ENCODE measurements at places on chromosomes 1 and 21.

DNA sequence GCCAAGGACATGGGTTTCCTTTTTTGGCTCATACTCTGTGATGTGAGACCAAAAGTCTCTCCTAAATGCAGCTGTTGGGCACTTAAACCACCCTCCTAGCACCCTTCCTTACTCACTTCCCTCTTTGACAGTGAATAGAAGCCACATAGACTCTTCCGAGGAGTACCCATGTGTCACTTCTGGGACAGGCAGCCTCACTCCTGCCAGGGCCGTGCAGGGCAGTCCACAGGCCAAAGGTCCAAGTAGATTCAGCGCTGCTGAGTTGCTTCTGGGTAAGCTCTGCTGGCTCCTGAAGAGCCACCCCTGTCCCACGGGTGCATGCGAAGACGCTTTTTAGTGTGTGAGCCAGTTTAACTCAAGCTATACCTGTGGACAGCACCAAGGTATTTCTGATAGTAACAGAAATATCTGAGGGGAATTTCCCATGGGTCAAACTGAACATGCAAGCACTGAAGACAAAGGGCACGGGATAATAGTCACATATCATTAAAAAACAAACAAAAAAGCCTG lies 36.8 kb upstream of the BMP8B start:
- DNase-seq = no peak

GRCh38 chr1:1203561-1204424 lies 2.6 kb downstream of the TNFRSF18 start:
- DNase-seq = no peak

DNA sequence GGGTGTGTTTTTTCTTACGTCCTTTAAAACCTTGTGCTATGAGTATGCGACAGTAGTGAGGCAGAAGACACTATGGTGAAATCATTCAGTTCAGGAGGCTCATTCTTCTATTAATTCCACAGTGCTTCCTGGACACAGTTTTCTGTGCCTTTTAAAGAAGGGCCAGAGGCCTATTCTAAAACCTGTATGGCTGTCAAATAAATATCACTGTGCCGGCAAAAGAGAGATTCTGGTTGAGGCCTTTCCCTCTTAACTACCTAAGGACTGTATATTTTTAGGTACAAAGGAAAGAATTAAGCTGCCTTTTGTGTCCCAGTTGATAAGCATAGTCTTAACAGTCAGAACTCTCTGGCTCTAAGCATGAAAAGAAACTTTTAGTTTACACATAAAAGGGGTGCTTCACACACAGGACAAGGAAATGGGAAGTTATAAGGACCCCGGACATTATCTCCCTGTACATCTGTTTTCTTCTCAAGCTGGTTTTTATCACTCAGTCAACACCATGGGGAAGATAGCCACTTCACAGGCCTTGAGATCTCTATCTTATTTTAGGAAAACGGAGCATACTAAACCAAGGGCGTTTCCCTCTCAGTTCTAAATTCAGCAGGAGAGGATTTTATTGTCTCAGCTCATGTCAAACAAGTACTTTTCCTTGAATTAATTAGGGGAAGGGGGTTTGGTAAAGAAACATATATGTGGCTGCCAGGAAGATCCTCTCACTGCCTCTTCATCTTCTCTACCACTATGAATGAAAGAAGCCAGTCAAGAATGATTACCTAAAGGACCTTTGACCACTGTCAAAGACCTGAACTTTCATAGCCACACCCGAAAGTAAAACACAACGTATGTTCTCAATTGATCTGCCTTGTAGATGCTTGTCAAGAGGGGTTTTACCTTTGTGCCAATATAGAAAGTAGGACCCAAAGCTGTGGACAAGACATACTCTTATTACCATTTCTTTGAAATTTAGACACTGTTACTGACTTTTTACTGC lies 71.4 kb upstream of the HSPA13 start:
- DNase-seq = no peak

- no peak for DNase-seq
Observed at GRCh38 chr21:42839271-42840231, 39.8 kb downstream of the WDR4 start.

DNA sequence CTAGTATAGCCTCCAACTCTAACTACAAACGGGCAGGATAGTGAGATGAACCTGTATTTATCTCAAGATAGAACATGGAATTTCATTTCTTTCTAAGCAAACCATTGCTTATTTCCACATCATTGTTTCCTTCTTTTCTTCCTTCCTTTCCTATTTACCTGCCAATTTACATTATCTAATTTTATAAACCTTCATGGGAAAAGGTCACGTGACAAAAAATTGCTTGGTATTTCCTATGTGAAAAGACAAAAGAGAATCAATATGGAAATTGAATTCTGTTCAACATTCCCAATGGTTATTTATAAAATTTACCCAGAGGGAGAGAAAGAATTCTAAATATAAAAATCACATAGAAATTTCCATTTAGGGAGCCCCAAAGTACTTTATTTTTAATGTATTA lies 22.4 kb upstream of the RBM15 start:
- no peak for DNase-seq

DNA sequence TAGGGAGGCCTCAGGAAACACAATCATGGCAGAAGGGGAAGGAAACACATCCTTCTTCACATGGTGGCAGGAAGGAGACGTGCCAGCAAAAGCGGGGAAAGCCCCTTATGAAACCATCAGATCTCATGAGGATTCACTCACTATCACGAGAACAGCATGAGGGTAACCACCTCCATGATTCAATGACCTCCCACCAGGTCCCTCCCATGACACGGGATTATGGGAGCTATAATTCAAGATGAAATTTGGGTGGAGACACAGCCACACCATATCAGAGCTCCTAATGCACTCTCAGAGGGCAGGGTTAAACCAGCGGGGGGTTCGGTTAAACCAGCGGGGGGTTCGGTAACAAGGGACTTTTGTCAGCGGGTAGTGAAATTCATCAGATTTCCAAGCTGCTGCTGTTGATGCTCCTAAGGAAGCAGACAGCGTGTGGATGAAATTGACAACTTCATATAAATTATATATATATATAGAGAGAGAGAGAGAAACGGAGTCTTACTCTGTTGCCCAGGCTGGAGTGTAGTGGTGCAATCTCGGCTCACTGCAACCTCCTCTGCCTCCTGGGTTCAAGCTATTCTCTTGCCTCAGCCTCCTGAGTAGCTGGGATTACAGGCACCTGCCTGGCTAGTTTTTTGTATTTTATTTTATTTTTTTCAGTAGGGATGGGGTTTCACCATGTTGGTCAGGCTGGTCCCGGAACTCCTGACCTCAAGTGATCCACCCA lies 4.2 kb downstream of the CSTB start:
- DNase-seq = no peak

- no peak for DNase-seq
Observed at GRCh38 chr1:53498555-53499131, 39.4 kb downstream of the DMRTB1 start.

DNA sequence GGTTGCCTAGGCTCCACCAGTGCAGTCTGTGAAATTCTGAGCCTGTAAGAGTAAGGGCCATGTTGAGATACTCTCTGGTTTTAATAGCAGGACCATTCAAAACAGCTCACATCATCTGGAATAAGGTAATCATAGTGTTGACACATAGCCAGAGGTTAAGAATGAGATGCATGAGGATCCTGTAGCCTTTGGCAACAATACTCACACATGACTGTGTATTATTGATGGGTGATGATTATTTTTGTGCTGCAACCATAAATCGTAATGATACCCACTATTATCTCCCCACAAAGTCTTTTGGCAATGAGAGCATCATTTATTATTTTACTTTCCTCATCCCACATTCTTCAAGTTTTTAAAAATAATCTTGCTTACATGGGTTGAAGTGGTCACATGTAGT lies 35.5 kb downstream of the KCNK2 start:
- no peak for DNase-seq

DNA sequence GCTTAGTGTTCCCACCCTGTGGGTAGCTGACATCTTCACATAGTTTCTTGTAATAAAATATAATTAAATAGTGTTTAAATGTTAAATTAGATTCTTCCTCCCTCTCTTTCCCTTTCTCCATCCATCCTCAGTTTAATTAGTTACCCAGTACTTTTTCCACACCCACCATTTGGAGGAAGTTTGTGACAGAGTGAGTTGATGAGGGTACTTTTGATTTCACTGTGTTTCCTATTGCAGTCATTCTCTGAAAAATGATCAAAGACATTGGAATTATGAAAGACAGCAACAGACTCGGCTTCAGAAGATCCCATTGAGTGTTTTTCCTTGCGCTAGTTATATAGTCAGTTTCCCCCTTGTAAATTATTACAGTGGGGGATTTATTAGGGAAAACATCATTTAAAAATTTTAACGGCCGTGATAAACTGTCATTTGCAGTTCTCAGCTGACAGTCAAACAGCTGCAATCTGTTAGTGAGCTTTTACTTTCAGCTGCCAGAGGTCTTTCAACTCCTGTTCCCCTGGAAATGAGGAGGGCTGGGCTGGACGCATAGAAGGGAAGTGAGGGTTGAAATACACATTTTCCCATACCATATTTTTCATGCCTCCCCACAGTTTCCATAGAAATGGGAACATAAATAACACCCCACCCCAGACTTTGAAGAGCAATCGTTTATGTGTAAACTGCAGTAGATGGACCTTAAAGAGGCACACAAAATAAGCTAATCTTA lies 61.3 kb upstream of the CACYBP start:
- no peak for DNase-seq

- DNase-seq = peak; percentile 42
Observed at GRCh38 chr1:154557939-154558719, at the start of gene UBE2Q1. TSS of gene UBE2Q1 (minus strand) at chr1:154558662. CDS start at chr1:154558553, 109 bp downstream.

GRCh38 chr1:57188168-57188567 lies 222.4 kb upstream of the C8B start:
- DNase-seq = no peak

- DNase-seq = peak; percentile 14
Observed at GRCh38 chr1:31238986-31239613, 587 bp downstream of the NKAIN1 start.

GRCh38 chr1:75730432-75730831 lies 5.9 kb downstream of the ACADM start:
- DNase-seq = no peak

DNA sequence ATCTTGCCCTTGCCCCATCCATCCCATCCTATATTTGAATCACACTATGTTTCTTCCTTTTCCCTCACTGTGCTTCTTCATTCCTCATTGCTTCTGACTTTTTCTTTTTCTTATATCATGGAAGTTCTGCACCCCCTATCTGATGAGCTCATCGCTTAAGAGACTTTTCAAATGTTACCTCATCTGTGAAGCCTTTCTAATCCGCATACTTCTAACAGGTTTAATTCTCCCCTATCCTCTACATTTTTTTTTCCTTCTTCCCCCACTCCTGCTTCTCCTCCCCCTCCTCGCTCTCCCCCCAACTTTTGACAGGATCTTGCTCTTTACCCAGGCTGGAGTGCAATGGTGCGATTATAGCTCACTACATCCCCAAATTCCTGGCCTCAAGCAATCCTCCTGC lies 39.5 kb downstream of the OSBPL9 start:
- no peak for DNase-seq

- DNase-seq = no peak
Observed at GRCh38 chr1:51819810-51820209, 58.7 kb downstream of the NRDC start.

DNA sequence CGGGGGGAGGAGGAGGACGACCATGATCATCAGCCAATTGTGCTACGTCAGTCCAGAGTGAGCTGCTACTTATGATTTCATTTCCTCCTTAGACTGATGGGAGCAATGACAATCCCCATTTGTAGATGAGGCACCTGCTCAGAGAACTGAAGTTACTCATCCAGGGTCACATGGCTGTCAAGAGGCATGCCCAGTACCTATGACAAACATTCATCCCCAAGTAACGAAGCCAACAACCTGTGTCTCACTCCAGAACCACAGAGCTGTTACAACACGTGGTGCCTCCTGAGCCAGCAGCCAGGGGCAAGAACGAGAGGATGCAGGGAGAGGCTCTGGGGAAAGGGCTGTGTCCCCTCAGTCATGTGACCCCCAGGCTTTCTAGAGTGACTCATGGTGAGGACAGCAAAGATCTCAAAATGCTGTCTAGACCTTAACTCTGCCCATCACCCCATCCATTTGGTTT lies 93.6 kb downstream of the SIM2 start:
- DNase-seq = no peak

GRCh38 chr1:151537112-151537511 lies 3.0 kb upstream of the TUFT1 start:
- no peak for DNase-seq

- no peak for DNase-seq
Observed at GRCh38 chr1:182635871-182636270, 31.7 kb upstream of the RGS16 start.

DNA sequence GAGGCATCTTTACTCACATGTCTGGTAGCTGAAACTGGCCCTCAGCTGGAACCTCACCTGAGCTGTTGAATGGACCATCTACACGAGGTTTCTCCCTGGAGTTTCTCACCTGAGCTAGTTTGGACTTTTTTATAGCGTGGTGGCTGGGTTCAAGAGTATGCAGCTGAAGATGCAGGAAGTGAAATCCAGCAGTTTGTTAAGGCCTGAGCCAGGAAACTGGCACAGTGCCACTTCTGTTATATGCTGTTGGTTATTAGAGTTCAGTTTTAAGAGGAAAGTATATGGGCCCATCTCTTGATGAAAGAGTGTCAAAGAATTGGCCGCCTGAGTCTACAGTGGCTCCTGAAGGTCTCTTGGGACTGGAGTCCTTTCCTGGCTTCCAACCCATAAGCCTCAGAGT lies 35.6 kb downstream of the STUM start:
- DNase-seq = no peak

DNA sequence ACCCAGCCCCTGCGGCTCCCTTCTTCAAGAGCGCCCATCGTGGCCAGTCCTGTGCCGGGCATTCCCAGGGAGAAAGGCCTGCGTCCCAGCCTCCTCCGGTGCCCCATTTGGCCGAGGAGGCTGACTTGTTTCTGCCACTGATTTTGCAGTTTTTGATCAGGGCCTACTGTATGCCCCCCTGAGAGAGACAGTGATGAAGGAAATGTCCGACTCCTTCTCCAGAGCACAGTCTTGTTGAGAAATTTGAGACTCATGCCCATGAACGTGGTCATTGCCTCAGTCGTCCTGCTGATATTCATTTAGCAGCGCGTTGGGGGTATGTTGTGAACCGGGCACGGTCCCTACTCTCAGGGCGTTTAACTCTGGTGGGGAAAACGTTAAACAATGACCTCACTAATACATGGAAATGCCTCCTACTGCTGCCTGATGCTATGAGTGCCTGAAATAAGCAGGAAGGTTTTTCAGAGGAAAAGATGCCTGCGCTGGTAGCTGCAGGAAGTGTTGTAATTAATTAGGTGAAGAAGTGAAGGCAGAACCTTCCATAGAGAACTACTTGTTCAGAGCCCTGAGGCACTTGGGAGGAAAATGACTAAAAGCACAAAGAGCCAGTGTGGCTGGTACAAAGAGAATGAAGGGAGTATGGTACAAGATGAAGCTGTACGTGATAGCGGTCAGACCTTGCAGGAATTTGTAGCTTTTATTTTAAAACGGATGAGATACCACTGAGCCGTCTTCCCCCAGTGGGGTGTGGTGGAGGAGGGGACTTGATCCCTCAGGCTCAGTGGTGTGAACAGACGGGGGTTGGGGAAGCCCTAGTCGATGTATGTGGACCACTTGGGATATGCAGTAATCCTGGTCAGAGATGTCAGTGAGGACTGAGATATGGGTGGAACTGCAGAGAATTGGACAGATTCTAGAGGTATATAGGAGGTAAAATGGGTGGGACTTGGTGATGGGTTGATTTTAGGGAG lies 730 bp downstream of the ZCCHC17 start:
- peak; percentile 13 for DNase-seq

- DNase-seq = no peak
Observed at GRCh38 chr21:17693801-17694200, 81.1 kb upstream of the BTG3 start.

Data from stimulated activated CD4-positive, alpha-beta T cell treated with anti-CD3 and anti-CD28 coated beads, Interleukin-15, amount 100 ng/mL, for 24 hours (primary cell).